ENCODE measurements at places on chromosomes 3 and 15.

DNA sequence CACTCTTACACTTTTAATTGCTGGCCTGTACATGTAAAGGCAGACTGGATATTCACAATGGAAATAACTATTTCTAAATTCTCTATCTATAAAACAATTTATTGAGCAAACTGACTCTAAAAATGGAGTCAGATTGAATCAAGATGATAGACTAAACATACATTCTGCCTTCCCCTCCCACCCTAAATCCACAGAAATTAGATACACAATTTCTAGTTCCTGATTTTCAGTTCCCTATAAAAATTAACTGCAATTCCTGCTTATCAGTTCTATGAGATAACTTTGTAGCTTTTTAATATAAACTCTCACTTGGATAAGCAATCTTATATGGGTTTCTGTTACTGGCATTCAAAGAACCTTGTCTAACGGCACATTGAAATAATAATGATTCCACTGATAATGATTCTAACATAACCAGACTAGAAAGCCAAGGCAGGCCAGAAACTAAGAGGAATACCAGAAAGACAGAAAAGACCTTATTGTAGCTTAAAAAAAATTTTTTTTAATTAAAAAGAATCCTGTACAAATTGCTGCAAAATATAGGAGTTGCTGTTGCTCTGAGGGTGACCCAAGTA lies 33.1 kb downstream of the TBC1D5 start:
- no peak for DNase-seq

DNA sequence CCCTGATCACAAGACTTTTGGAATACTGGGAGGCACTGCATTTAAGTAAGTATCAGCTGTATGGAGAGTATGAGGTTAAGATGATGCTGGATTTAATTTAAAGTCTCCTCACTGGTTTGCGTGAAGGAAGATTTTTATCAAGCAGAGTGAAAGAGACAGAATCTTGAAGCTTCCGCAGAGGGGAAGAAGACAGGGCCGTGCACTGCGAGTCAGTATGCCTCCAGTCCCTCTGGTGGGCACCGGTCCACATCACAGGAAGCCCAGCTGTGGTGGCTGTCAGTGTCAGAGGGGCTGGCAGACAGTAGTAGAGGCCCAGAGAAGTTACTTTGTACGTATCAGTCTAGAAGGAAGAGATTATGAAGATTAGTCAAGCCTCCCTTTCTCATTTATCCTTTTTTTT lies 379.0 kb upstream of the TPRG1 start:
- no peak for DNase-seq

- DNase-seq, result no peak
Observed at GRCh38 chr3:24167429-24167828, 222.3 kb downstream of the NR1D2 start.

GRCh38 chr3:189941125-189941524 lies 179.6 kb downstream of the P3H2 start:
- DNase-seq, result no peak

GRCh38 chr3:152380043-152380442 lies 111.3 kb downstream of the MBNL1 start:
- no peak for DNase-seq

DNA sequence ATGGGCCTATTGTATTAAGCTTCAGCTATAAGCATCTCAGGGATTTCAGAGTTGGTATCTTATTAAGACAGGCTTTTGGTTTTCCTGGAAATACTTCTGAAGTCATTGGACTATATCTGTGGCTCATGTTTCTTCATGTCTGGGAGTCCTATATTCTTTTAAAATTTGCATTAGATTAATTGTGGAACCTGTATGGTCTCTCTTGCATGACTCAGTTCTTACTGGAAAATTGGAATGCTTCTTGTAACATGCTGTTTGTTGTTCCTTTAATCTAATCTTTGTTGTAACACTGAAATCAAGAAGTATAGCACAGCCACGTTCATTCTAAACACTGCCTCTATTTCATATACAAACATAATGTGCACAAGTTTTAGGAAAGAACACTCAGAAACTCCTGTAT lies 208.1 kb downstream of the RBMS3 start:
- DNase-seq, result no peak

GRCh38 chr3:186481526-186481925 lies 62.7 kb downstream of the CRYGS start:
- no peak for DNase-seq

GRCh38 chr3:45611628-45612081 lies 17.1 kb downstream of the LIMD1 start:
- no peak for DNase-seq

GRCh38 chr3:102030661-102031060 lies 181.3 kb downstream of the NFKBIZ start:
- DNase-seq, result no peak

DNA sequence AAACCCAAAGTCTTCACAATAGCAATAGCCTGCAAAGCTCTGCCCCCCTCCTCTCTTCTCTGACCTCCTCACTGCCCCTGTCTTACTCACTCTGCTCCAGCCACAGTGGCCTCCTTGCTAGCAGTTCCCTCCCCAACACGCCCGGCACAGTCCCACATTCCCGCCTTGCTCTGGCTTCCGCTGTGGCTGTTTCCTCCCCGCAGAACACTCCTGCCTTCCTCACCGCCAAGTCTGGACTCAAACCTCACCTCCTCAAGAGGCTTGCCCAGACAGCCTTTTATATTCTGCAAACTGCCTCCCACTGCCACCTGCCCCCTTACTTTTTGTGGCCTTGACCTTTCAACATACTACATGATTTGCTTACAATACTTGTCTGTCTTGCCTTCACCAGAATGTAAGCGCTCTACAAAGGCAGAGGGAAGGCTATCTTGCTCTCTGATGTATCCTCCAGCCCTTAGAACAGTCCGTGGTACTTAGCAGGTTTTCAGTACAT lies 406 bp upstream of the MPI start:
- no peak for DNase-seq

DNA sequence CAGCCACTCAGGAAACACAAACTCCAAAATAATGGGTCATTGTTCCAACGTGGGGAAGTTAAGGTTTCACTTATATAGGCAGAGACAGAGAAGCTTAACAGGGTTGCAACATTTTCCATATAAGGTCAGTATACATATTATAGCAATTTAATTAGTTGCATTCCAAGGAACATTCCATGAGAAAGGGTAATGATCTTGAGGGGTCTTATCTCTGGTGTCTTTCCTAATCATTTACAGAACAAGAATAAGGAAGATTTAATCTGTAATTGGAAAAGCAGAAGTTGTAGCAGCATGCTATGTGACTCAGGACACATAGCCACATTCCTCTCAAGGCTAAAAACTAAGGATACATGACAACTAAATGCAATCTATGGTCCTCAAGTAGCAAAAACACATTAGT lies 4.9 kb downstream of the MNS1 start:
- no peak for DNase-seq

DNA sequence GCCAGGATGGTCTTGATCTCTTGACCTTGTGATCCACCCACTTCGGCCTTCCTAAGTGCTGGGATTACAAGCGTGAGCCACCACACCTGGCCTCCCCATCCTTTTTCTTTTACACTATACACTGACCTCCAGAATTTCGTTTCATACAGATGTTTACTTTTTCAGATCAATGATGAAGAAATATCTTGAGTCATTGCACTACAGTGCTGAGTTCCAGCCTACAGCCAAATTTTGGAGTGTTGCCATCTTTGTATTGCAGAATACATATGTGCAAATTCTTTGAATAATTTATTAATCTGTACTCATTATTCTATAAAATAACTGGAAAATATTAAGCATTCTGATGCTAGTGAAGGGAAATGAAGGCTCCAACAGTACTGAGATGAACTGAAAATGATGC lies 12.5 kb downstream of the ZPLD1 start:
- no peak for DNase-seq

- no peak for DNase-seq
Observed at GRCh38 chr3:128488636-128488990, 4.4 kb downstream of the GATA2 start.

DNA sequence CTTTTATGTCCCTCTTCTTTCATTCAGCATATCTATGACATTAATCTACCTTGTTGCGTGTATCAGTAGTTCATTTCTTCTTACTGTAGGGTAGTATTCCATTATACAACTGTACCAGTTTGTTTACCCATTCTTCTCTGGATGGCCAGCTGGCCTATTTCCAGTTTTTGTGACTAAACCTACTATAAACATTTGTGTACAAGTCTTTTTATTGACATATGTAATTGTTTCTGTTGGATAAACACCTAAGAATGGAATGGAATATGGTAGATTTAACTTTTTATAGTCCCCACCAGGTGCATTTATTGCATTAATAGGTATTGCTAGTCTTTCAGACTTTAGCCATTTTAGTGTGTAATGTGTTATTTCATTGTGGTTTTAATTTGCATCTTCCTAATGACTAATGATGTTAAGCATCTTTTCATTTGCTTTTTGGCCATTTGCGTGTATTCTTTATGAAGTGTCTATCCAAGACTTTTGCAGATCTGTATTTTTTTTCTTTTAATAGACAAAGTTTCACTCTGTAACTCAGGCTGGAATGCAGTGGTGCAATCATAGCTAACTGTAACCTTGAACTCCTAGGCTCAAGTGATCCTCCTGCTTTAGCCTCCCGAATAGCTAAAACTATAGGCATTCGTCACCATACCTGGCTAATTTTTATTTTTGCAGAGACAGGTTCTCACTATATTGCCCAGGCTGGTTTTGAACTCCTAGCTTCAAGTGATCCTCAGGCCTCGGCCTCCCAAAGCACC lies 41.9 kb upstream of the XRN1 start:
- no peak for DNase-seq

DNA sequence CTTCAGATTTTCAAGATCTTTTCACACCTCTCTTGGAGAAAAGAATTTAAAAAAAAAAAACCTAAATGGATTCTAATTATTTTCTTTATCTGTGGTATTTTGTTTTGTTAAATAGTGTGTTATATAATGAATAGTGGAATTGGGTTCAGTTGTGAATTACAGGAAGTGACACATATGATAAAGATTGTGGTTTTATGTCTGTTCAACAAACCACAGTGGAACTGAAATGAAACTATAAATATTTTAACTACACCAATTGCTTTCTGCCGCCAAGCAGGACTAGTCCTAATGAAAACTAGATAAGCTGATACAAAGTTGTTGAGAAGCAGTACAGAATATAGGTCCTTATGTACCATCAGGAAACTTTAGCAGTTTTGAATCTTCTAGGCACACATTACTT lies 121.6 kb downstream of the UBE2E2 start:
- no peak for DNase-seq

- DNase-seq, result no peak
Observed at GRCh38 chr3:57383406-57383805, 90.9 kb upstream of the ASB14 start.

DNA sequence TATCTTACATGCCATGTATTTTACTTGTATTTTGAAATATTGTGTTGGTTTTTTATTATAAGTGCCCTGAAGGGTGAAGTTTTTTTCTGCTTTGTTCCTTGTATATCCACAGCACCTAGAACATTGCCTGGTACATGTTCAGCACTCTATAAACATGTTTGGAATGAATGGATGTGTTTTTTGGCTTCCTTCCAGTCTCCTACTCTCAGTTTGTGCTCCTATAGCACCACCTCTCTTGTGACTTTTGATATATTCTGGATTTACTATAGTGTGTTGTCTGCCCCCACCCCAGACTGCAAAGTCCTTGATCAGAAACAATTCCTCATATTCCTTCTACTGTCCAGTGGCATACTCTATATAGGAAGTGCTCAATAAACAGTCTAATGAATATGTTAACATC lies 60.6 kb downstream of the PLCL2 start:
- no peak for DNase-seq

DNA sequence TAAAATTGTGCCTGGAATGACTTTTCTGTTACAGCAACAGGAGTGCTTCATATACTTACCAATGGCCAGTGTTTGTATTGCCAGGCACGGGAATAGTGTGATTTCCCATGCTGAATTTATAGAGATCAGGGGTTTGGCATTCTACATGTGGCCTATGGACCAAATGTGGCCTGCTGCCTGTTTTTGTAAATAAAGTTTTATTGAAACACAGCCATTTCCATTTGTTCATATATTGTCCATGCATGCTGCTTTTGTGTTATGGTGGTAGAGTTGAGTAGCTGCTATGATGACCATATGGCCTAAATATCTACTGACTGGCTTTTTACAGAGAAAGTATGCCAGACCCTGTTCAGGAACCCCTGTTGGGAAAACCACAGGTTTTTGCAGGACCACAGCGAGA lies 55.6 kb downstream of the SLCO3A1 start:
- DNase-seq, result no peak

GRCh38 chr3:194142156-194142910 lies 6.4 kb downstream of the HES1 start:
- no peak for DNase-seq

DNA sequence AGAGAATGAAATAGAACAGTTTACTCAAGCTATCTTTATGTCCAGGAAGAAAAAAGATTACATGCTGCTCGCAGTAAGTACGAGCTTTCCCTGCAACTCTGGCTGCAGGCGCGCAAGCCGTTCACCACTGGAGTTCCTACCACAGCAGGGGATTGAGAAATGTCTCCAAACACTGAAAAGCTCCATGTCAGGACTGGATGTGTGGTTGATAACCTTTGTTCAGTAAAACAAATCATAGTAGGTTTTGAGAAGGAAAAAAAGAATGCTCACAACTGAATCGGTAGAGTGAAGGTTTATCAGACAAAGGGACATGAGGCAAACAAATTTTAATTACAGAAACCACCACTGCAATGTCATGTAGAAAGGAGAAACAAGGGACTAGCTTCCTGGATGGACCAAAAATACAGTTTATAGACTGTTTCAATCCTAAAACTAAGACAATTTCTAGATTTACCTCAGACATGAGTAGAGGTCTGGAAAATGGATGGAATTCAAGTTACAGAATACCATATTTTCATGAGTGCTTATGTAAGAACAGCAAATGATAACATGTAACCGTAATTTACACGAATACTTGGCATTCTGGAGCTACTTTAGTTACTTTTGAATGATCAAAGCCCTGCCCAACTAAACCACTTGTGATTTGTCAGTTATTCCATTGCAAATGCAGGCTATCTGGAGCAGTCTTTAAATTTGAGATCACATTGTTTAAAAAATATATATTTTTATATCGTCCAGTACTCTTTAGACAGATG lies 471.1 kb downstream of the SHQ1 start:
- DNase-seq, result no peak

- DNase-seq, result no peak
Observed at GRCh38 chr3:21170964-21171363, 580.0 kb downstream of the ZNF385D start.
